ENCODE measurements at places on chromosomes 3 and 15.

GRCh38 chr15:68706256-68706655 is 114.4 kb downstream of the ANP32A start:
- no peak for DNase-seq

DNA sequence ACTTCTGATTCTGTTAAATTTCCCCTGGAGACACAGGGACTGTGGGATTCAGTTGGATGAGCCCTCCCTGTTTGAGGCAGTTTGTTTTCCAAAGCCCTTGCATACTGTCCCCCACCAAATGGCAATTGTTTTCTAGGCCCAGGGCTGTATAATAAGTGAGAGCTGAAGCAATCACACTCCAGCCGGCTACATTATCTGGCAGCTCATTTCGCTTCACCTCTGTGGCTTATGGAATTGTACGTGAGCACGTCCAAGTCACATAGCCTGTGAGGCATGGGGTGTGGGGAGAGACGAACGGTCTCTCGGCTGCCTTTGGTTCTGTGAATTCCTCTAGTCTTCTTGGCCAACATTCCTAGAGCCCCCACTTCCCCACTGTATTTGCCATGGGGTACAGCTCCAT is 10.7 kb downstream of the RBP2 start:
- no peak for DNase-seq

DNA sequence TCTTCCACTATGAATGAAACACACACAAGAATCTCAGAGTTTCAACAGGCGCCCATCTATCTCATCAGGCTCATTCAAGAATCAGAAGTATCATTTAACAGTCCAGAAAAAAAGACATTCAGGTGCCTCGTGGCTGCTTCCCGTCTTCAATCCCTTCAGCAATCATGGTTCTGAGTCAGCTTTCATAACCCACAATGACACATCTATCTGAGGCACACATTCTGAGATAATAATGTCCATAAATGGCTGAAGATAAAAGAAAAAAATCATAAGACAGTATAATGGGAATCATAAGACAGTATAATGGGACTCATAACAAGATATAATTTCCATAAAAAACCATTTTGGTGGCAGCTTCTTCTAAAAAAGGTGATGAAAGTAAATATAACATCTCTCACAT is 52.4 kb downstream of the TNIK start:
- no peak for DNase-seq

DNA sequence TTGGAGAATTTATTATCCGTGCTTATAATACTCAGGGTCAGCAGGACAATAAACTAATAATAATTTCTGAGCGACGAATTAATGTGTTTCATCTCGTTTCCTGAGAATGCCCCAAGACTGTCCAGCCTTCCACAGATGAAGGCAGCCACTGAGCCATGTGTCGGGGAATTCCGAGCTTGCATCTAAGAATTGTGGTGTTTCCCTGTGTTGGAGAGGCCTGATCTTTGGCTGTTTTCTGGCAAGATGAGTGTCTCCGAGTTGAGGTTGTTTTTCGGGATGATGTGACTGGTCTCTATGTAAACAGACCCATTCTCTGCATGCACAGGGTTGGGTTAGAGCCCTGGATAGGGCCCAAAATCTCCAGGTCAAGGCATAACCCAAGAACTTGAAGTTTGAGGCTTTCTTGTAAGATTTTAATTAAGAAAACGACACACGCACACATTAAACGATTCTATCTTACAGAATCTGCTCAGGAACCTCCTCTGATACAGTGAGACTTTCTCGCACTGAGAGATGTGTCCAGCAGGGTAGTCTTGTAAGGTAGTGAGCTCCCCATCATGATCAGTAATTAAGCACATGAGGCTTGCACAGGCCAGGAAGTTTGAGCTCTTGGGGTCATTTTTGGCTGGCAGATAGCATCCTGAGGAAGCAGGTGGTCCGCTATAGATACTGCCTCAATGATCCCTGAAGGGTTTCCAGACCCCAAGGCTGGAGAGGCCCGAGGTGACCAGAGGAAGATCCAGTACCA is 14.4 kb downstream of the FGD5 start:
- no peak for DNase-seq

- no peak for DNase-seq
Observed at GRCh38 chr3:185067173-185067572, 85.7 kb downstream of the C3orf70 start.

DNA sequence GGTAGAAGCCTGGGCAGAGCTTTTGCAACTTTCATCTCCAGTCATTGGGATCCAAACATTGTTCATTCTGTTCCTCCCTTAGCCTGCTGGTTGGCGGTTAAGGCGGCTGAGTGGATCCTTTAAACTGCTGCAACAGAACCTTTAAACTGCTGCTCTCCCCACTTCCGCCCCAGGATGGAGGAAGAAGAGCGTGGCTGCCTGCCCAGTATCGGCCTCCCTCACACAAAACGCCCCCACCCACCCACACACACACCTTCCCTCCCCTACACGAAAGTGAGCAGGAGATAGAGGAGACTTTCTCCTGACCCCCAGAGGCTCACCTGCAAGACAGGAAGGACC is 460 bp upstream of the ZMAT3 start:
- no peak for DNase-seq

- no peak for DNase-seq
Observed at GRCh38 chr3:6120786-6121185, 740.1 kb upstream of the GRM7 start.

- DNase-seq, result no peak
Observed at GRCh38 chr3:25472153-25472552, 44.1 kb downstream of the RARB start.

DNA sequence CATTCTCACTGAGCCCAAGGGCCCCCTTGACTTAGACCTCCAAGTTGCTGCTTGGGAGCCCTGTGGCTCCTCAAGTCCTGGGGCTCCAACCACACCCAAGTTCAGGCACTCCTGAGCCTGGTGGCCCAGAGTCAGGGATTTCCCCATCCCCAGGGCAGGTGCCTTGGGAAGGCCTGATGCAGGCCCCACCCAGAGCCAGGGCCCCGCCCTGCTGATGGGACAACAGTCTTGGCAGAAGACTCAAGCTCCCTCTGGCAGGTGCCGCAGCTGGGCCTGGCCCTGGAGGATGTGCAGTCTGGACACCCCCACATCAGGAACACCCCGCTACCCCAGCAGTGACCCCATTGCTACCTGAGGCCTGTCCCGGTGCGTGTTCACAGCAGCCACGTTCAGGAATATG is 17.7 kb upstream of the SHISA5 start:
- DNase-seq, result no peak

- no peak for DNase-seq
Observed at GRCh38 chr3:114478801-114479200, 185.0 kb downstream of the TIGIT start.

- DNase-seq, result no peak
Observed at GRCh38 chr3:153163756-153164550, 1.9 kb downstream of the RAP2B start.

DNA sequence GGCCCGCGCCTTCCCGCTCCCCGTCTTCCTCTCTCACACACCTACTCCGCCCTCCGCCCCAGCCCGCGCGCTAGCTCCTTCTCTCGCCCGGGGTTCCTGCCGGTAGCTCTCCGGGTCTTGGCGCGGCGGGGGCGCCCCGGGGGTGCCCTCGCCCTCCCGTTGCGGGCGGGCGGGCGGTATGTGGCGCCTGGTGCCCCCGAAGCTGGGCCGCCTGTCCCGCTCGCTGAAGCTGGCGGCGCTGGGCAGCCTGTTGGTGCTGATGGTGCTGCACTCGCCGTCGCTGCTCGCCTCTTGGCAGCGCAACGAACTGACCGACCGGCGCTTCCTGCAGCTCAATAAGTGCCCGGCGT is 507 bp downstream of the DIPK2A start:
- no peak for DNase-seq

GRCh38 chr3:173191611-173192010 is 50.6 kb upstream of the SPATA16 start:
- no peak for DNase-seq

DNA sequence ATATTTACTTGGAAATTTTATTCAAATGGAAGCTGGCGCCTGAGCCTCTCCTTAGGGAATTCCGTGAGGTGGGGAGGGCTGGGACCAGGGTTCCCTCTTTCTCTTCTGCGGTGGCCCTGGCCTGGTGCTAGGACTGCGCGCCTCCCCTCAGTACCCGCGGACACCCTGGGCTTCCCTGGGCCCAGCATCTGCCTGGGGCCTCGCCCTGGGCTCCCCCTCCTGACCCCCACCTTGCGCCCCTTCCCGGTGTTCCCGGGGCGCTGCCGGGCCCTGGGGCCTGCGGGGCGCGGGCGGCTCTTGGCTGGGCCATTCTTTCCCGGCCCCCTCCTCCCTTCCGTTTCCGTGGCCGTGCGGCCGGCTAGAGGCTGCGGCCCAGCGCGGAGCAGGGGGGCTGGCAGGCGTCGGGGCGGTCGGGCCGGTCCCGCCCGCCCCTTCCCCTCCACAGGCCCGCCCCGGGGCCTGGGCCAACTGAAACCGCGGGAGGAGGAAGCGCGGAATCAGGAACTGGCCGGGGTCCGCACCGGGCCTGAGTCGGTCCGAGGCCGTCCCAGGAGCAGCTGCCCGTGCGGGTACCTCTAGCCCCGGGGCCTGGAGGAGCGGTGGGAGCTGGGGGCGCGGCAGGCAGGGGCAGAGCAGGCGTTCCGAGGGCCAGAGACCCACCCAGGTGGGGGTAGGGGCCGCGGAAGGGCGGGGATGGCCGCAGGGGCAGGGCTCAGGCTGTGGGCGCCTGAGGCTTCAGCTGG is at the start of gene FES:
TSS of gene FES (plus strand) at position 529 of the 743 bp plus-strand sequence. CDS start 542 bp downstream, outside the sequence.
- DNase-seq, result no peak

DNA sequence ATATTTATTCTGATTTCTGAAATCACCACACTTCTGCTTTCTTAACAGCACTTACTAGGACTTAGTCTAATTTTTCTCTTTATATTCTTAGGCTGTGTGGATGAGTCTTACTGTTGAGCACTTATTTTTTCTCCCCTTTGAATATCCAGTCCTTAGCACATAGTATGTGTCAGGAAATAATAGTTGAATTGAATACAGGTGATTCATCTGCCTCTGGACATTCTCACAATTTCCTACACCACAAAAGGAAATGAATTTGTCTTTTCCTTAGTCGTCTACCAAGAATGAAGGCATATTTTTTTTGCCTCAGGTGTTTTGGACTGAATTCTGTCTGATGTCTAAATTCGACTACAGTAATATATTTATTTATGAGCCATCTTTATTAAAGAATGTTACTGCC is 204.2 kb downstream of the GHSR start:
- no peak for DNase-seq

- no peak for DNase-seq
Observed at GRCh38 chr15:89088605-89089315, 504 bp downstream of the ABHD2 start.

DNA sequence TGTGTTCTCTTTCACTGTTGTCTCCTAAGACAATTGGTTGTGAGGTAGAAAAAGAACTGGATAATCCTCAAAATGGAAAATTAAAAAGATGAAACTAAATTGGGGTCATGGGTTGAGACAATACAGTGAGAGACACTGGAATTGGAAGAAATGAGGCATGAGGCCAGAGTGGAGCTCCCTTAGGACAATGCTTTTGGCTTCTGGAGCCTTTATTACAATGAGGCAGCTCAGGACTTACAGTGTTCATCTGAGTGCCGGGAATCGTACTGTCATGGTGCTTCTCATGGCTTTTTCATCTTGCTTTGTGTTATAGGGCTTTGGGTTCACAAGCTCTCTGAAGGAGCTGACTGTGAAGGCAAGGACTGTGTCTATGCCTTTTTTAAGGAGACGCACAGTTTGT is 293.5 kb downstream of the SOX2 start:
- no peak for DNase-seq

GRCh38 chr15:90037961-90038631 is 37.0 kb downstream of the ZNF710 start:
- DNase-seq, result no peak

All from cortex of kidney (tissue), 1 donor.